GM12878 (cell line): ENCODE measurements at places on chromosomes 7 and 10.

GRCh38 chr10:12264204-12264940, 68.4 kb downstream of the CDC123 start:
- peak; percentile 99 for DNase-seq

- DNase-seq: no peak
These were observed 80.0 kb upstream of the STEAP1B start for GRCh38 chr7:22579961-22580360.

GRCh38 chr7:115260381-115260780, 338.5 kb downstream of the MDFIC start:
- DNase-seq: no peak

DNA sequence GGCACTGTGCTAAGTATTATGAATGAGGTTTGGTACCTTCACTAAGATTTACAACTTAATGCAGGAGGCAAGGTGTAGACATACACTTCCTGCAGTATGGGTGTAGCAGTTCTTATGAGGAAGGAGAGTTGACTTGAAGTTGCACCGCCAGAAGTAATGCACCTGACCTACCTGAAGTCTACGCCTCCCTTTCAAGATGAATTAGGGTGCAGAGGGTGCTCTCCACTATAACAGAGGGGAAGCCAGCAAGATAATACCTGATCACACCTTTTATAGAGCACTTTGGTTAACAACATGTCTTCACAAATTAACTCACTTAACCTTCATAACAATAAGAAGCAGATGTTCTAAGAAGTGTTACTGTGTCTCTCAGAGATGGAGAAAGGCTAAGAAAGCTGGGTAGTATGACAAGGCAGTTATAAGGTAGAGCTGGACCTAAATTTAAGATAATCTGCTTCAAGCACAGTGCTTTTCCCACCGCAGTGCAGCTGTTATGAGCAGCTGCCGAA, 552 bp upstream of the RAB18 start:
- DNase-seq: no peak

GRCh38 chr7:102431617-102432298, 1.6 kb upstream of the ORAI2 start:
- DNase-seq: no peak

DNA sequence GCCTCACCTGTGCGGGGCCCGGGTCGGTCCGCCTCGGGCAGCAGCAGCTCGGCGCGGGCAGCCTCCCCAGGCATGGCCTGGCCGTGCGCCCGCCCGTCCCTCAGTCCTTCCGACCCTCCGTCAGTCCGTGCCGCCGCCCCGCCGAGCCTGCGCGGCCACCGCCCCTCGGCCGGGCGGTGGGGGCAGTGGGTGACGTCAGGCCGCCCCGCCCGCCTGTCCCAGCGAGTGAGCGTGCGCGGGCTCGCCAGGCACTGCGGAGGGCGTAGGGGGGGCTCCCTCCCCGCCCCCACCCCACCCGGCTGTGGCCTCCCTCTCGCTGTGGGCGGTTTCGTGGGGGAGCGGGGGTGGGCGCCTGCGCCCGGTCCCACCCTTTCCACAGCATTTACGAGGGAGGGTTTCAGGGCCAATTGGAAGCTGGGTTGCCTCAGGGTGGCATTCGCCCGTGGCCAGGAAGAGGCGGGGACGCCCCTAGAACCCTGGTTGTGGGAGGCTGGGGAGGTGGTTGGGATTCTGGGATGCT, at the start of gene NACAD:
NACAD (minus strand) TSS at position 149 of the 520 bp plus-strand sequence; CDS start at position 74, 75 bp downstream.
- DNase-seq: no peak

DNA sequence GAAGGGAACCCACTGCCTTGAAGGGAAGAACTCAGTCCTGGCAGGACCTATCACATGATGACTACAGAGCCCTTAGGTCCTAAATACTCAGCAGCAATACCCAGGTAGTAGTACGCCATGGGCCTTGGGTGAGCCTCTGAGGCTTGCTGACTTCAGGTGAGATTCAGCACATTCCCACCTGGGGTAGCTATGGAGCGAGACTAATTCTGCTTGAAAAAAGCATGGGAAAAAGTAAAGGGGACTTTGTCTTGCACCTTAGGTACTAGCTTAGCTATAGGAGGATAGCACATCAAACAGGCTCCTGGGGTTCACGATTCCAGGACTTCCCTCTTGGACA, 98.2 kb upstream of the MEOX2 start:
- DNase-seq: no peak

- DNase-seq: no peak
These were observed 569 bp upstream of the NPTX2 start for GRCh38 chr7:98616381-98617050.

- no peak for DNase-seq
These were observed 293.1 kb upstream of the SEMA3C start for GRCh38 chr7:81211934-81212320.

- no peak for DNase-seq
These were observed 131.6 kb downstream of the DIP2C start for GRCh38 chr10:557792-558328.

DNA sequence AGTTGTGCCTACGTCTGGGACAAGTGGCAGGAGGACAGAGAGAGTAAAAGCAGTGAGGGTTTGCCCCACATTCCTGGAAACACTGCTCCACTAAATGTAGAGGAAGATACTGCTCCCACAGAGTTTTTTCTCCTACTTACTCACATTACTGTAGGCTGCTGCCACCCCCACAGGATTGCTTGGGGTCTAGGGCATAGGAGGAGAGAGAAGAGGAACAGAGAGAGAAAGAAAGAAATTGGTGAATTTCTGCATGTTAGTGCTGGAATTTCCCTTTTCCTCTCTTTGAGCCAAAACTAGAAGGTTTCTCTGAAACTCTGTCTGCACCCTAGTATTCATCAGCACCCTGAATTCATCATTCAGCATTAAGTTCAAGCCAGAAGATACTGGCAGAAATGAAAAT, 397.9 kb downstream of the INHBA start:
- DNase-seq: no peak

- DNase-seq: no peak
These were observed 68.1 kb upstream of the LEP start for GRCh38 chr7:128172963-128173362.

GRCh38 chr7:50632561-50633413, 67.6 kb upstream of the DDC start:
- DNase-seq: no peak

- DNase-seq: peak; percentile 78
These were observed 44.8 kb downstream of the PDIA4 start for GRCh38 chr7:148983200-148984146.

DNA sequence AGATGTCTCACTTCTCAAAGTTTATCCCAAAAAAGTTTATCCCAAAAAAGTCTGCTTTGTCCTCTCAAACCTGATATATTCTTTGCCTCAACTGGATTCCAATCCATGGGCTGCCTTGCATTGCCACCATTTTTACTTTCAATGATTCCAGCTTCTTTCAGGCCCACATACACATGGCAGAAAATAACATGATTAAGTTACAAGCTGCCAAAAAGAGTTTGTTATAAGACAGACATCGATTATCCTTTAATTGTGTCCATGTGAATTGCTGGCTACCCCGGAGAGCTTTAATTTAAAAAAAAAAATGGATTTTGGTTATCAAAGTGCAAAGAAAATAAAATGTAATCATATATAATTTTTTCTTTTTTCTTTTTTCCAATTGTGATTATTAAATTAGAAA, 819.6 kb upstream of the SORCS1 start:
- DNase-seq: no peak

GRCh38 chr7:71521506-71521905, 389.6 kb downstream of the GALNT17 start:
- no peak for DNase-seq

DNA sequence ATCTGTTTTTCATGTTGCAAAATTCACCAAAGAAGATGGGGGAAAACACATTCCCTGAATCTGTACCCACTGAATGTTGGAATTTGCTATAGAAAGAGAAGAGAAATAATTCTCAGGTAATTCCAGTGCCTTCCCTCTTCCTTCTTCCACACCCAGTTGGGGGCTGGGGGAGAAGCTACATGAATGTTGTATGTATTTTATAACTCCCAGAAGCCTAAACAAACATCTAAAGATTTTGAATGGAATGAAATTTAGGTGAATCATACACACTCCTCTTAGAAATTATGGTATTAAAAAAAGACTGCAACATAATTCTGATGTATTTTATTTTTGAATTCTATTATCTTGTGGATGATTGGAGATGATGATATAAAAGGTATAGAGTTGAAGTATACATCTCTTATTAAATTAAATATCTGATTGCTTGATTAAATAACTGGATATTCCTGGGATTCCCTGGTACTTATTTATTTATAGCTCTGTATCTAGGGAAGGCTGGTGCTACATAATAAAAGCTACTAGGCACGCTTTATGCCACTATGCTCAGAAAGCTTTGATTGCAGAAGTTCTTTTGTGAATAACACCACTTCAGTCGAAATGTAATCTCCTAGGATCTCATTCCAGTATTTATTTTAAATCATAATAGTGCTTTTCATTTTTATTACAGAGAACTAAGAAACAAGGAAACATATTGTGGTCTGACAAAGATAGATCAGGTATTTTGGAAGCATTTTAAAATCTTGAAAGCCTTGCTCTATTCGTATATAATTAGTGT, 98.5 kb downstream of the MCU start:
- DNase-seq: no peak

GRCh38 chr10:118781541-118781940, 26.8 kb upstream of the CACUL1 start:
- no peak for DNase-seq

DNA sequence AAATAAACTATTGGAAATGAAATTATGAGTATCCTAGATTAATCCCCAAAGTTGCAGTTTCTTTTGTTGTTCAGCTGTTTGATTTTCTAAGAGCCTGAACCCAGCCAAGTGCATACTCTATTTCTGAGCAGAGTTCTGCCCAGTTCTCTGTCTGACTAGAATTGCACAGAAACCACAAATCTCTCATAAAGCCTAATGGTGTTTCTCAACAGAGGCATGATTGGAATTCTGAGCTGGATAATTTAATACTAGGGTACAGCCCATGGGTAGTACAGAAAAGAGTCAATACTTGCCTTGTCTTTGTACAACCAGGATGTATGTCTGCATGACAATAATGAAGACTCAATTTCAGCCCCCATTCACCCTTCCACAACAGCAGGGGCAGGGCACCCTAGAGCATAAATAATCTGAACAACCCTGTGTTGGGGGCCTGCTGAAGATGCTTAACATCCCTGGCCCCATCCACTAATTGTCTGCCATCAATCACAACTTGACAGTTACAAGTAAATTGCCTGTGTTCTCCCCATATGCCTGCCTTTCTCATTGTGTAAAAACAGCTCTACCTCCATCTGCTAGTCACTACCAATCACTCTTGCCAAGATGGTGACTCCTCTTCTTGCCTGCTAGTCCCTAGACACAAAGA, 114.4 kb downstream of the NPSR1 start:
- DNase-seq: no peak

DNA sequence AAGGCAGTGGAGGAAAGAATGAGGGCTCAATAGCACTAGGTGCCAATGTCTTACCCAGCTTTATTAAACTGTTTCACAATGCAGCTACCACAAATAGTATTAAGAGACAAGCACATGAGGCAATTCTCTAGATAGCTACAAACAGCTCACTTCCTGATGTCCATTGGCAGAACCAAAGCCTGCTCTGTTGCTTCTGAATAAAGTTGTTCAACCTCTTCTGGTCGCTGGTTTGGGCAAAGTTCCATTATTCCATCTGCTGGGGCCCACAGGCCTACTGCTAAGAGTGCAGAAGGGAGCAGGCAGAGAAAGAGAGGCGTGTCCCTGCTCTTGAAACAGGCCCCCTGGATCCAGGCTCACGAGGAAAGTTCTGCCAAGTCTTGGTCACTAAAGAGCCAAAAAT, 173.9 kb downstream of the ZNF438 start:
- no peak for DNase-seq

- DNase-seq: no peak
These were observed 98.8 kb downstream of the CACNB2 start for GRCh38 chr10:18238870-18239485.

GRCh38 chr10:132735923-132736391, 50.0 kb downstream of the NKX6-2 start:
- no peak for DNase-seq

DNA sequence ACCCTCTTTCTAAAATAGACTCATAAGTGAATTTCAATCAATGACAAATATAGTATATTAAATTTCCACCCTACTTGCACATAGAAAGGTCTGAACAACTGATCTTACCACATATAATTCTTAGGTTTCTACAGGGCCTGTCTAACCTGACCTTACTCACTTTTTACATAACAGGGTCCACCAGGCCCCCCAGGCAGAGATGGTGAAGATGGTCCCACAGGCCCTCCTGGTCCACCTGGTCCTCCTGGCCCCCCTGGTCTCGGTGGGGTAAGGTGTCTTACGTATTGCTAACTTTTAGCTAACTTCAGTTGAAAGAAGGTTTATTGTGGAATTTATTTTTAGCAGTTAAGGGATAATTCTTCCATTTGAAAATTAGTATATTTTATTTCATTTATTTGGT, 5.3 kb downstream of the COL1A2 start:
- no peak for DNase-seq

GRCh38 chr10:1156921-1157614, 100.9 kb downstream of the WDR37 start:
- DNase-seq: no peak

DNA sequence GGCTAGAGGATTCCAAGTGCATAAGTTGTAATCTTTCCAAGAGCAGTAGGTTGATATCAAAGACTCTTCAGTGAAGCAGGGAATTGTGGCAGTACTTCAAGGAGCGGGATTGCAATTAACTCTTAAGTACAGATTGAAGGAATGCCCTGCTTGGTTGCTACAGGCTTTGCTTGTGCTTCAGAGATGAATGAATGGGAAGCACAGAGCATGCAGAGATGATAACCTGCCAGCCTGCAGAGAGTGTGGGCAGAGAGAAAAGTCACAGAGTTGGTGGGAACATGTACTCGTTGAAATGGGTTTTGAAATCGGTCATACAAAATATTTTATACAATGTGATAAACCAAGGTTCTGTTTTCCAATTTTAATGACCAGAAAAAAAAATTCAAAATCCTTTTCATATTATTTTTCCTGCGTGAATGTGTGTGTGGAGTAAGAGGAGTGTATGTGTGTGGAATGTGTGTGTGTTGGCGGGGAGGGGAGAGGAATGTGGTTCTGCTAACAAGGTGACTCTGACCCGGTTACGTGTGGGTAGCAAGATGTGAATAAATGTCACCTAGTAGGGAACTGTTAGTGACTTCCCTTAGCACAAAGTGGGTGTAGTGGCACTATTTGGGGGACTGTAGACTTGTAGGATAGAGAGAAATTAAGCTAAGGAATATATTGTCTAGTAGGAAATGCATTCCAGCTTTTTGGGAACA, 697.8 kb downstream of the GATA3 start:
- DNase-seq: no peak

DNA sequence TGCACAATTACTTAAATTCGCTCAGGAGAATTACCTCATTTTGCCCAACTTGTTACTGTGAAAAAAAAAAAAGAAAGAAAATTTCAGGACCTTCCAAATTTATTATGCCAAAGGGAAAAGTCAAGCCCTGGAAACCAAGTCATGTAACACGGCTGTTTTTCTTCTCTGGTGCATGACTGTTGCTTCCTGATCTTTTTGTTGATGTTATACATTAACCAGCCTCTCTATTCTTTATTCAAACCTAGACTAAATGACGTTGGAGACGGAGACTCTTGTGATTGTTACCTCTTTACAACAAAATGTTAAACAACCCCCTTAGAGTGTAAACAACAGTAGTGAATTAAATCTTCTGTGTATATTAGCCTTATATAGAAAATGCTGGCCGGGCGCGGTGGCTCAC, 16.1 kb upstream of the ZC3HAV1 start:
- DNase-seq: no peak
